Stimulated activated CD4-positive, alpha-beta T cell treated with anti-CD3 and anti-CD28 coated beads, Interleukin-4, amount 100 ng/mL, for 4 hours (primary cell): ENCODE measurements at places on chromosomes 11 and 22.

- no peak for DNase-seq
Observed at GRCh38 chr11:121596195-121597155, 143.7 kb upstream of the SORL1-AS1 start.

- DNase-seq: no peak
Observed at GRCh38 chr11:134951305-134951700, 539.3 kb upstream of the B3GAT1 start.

DNA sequence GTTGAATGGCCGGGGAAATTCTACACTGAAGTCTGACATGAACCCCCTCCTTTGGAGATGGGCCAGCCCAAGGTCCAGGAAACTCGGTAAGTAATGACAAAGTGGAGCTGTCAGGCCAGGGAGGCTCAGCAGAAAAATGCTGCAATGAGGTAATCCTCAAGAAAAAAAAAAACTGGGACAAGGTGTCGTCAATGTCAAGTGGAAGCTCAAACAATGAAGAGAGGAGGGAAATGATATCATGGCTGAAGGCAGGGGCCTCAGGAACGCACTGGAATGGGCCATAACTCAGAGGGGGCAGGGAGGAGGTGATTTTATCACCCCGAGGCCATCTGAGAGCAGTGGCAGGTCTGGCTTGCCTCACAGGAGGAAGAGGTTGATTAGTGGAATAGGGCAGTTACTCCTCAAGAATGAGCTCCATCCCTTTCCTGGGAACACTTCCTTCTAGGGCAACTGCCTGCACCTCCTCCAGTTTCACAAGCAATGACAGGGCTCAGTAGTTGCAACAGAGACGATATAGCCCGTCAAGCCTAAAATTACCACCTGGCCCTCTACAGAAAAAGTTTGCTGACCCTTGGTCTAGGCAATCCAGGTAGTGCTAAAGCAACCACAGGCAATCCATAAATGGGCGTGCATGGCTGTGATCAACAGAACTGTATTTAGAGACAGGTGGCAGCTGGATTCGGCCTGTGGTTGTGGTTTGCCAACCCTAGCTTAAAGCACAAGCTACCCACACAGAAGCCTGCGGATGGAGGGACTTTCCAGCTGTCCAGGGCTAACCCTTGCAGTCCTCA, 65.2 kb downstream of the FBXO7 start:
- DNase-seq: no peak

- DNase-seq: no peak
Observed at GRCh38 chr11:19577976-19578619, 134.5 kb upstream of the NAV2 start.

DNA sequence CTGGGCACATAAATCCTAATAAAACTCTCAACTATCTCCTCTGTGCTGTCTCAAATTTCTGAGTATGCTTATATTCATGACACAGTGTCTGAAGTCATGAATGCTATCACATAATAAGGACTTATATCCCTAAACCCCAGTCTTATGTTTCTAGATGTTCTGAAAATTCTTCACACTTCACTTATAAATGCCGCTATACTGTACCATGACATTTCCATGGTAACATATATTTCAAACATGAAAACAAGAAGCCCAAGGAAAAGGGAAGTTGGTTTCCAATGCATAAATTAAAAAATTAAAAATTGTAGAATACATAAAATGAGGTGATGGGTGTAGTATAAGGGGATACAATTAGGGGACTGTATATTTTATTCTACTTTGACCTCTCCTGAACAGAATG, 11.7 kb downstream of the GVQW3 start:
- no peak for DNase-seq

- no peak for DNase-seq
Observed at GRCh38 chr11:76160856-76161255, 45.4 kb downstream of the WNT11 start.

DNA sequence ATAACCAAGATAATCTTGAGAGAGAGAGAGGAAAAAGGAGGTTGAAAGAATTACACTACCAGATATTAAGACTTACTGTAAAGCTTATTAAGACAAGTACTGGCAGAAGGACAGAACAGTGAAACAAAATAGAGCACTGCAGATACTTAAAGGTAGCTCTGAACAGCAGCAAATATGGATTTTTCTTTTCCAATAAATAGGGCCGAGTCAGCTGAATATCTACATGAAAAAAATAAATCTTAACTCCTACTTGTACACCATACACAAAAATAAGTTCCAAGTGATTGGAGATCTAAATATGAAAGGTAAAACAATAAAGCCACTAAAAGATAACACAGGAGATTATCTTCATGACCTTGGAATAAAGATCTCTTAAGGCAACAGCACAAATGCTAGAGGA, 12.4 kb downstream of the THAP12 start:
- DNase-seq: no peak

- DNase-seq: no peak
Observed at GRCh38 chr11:95486979-95487378, 256.0 kb upstream of the SESN3 start.
